T-helper 9 cell (primary cell): ENCODE measurements at places on chromosomes 7 and 10.
A peak's percentile ranks its signal among the peaks of the same experiment; 100 is the strongest.

GRCh38 chr7:76506081-76506440 lies 4.3 kb upstream of the UPK3B start:
- no peak for DNase-seq

DNA sequence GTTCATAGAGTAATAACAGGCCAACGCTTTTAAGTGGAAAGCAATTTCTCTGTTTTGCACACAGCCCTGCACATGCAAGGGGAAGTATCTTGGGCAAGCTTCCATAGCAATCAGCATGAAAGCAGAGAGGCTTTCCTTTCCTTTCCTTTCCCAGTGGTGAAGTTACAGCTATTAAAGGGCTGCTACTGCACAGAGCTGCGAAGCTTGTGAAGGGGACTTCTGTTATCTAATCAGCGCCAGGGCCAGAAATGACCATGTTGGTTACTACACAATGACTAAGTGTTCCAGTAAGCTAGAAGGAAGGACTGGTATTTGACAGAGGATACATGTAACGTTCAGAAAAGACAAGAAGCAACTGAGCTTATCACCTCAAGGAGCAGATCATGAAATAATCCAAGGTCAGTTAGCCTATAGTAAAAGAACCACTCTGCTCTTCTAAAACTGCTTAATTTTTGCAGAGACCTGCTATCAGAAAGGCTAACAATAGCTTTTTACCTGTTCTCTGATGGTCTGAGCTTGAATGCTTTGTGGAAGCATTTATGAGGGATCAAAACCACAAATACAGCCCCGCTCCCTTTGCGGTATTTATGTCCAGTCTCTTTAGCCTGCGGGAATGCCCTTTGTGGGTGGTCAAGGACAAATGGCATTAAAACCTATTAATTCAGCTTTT lies 45.9 kb downstream of the SGMS1 start:
- no peak for DNase-seq

GRCh38 chr7:121744877-121745276 lies 128.1 kb upstream of the PTPRZ1 start:
- no peak for DNase-seq

GRCh38 chr7:37921876-37922275 lies 1.4 kb downstream of the EPDR1 start:
- no peak for DNase-seq

DNA sequence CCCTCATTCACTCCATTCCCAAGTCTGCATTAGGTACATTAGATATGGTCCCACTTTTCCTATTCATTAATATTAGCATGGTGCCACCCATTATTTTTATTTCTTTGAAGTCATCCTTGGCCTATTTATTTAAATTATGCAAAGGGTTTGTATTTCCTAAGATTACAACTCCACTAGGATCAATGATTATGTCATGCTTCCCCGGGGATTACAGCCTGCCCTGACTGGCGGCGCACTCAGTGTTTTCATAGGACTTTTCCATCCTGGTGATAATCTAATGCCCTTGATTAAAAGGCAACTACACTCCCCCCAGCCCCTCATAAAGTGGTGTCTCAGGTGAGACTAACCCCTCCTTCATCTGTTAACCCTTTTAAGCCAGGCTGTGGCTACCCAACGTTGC lies 187.2 kb downstream of the POU6F2 start:
- DNase-seq, result no peak

- DNase-seq, result no peak
Measured at GRCh38 chr7:77433901-77434300, 17.8 kb upstream of the GSAP start.

- no peak for DNase-seq
Measured at GRCh38 chr7:101146-102046, 91.0 kb upstream of the FAM20C start.

DNA sequence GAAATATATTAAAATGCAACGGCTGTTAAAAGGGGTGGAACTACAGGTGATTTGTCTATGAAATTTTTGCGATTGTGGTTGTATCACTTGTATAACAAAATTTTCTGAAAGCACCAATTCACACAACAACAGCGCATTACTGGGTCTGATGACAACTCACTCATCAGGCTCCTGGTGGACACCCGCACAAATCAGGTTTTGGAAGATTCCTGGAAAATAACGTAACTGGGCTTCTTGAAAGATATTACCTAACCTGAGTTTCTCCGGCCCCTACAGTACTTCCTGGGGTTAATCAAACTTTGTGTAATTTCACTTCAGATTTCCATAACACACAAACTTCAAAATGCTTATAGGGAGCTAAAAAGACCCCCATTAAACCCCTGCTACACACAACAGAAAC lies 7.6 kb downstream of the SNX8 start:
- DNase-seq, result no peak

- no peak for DNase-seq
Measured at GRCh38 chr10:96972264-96972663, 140.2 kb downstream of the LCOR start.

- no peak for DNase-seq
Measured at GRCh38 chr10:21764466-21765189, 230.6 kb downstream of the MLLT10 start.

GRCh38 chr10:116926426-116926825 lies 77.1 kb downstream of the ENO4 start:
- DNase-seq, result no peak

GRCh38 chr7:132544025-132544424 lies 32.2 kb downstream of the PLXNA4 start:
- DNase-seq, result no peak

DNA sequence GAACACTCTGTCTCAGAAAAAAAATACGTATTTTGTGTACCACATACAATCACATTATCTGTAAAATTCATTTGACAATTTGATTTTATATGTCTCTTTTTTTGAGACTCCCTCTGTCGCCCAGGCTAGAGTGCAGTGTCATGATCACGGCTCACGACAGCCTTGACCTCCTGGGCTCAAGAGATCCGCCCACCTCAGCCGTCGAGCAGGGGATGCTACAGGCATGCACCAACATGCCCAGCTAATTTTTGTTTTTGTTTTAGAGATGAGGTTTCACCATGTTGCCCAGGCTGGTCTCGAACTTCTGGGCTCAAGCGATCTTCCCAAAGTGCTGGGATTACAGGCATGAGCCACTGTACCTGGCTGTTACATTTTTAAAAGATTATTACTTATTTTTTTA lies 11.6 kb upstream of the BAZ1B start:
- no peak for DNase-seq

GRCh38 chr7:119026391-119026790 lies 801.9 kb downstream of the ANKRD7 start:
- no peak for DNase-seq

DNA sequence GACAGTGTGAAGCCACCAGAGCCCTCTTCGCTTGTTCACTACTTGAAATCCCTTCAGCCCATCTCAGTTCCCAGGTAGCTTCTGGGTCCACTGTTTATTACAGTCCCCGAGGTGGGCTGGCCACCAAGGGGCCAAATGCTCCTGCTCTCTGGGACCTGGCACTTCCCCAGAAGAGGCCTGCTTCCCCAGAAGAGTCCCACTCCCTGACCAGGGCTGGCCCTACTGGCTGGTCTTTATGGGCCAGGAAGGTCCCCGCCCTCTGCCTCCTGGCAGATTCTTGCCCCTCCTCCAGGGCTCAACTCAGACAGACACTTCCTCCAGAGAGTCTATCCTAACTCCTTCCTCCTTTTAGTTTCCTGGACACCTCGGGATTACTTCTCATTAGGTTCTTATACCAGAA lies 70.7 kb upstream of the LRRC18 start:
- DNase-seq, result no peak

DNA sequence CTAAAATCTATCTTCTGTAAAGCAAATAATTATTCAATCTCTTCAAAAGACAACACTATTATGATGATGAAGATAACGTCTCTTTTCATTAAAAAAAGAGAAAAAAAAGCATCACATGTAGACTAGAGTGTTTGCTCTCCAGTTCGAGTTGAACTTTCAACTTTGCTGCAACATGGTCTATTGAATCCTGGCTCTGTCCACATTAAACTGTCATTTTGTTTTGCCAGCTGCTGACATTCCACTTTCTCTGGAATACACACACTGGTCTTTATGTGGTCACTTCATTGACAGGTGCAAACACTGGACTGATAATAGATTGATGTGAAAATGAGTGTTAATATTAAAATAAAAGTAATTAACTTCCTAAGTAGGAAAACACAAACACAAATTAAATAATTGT lies 61.7 kb downstream of the PTF1A start:
- no peak for DNase-seq

- DNase-seq, result no peak
Measured at GRCh38 chr10:113522460-113522859, 30.4 kb upstream of the HABP2 start.

- no peak for DNase-seq
Measured at GRCh38 chr7:12199363-12199762, 11.7 kb upstream of the TMEM106B start.

GRCh38 chr10:33862536-33863105 lies 528.2 kb upstream of the NRP1 start:
- DNase-seq, result no peak

DNA sequence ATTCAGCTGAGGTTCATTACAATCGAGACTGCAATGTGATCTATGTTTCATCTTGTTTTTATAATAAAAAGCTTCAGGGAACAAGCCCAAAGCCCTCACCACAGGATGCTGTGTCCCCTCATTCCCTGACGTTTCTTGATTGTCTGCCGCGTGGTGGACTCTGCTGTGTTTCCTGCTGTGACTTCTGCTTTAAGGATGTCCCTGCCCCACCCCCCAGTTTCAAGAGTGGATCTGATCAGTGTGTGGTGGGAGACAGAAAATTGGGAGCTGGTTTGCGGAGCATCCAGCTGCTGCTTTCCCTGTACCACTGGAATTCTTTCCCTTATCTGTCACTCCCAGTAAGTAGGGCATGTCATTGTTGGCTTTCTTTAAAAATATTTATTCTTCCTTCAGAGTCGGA lies 86.2 kb downstream of the CREM start:
- no peak for DNase-seq

GRCh38 chr7:428927-429827 lies 90.5 kb downstream of the PDGFA start:
- no peak for DNase-seq

GRCh38 chr10:60376221-60377041 lies 13.2 kb downstream of the ANK3 start:
- no peak for DNase-seq

GRCh38 chr10:16001581-16001980 lies 141.3 kb upstream of the MINDY3 start:
- DNase-seq, result no peak

GRCh38 chr10:63976538-63976937 lies 455.3 kb downstream of the REEP3 start:
- DNase-seq, result no peak

DNA sequence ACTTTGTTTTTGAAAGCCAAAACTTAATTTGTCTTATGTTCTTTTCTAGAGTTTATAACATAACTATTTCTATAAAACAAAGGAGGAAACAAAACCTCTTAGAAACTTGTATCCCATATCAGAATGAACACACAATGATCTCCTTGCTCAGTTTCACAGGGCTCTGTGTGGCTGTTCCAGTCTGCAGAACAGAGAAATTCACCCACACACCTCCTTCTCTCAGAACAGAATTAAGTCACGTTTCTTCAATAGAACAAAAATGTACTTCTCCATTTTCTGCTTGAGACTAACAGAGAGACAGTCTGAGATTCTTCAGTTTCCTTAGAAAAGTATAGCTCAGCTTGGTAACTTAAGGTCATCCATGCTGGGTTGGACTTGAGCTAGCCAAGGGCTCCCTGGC lies 15.8 kb upstream of the DOCK1 start:
- DNase-seq, result no peak

DNA sequence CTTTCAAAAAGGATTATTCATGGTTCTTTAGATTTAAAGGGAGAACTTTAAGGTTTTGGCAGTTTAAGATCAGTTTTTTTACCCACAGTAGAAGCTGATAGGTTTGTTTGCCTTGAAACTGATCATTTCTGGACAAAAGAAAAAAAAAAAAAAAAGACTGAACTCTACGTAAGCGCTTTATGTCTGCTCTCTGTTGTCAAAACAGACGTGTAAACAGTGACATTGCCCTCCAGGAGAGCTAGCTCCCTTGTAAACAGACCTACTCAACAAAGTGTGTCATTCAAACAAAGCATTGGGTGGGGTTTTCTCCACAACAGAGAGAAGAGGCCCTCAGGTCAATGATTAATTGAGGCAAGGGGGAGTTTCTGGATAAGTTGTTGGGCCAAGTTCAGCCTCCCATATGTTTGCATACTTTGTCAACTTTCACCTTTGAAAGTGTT lies 568.1 kb upstream of the LRRN3 start:
- DNase-seq, result no peak

DNA sequence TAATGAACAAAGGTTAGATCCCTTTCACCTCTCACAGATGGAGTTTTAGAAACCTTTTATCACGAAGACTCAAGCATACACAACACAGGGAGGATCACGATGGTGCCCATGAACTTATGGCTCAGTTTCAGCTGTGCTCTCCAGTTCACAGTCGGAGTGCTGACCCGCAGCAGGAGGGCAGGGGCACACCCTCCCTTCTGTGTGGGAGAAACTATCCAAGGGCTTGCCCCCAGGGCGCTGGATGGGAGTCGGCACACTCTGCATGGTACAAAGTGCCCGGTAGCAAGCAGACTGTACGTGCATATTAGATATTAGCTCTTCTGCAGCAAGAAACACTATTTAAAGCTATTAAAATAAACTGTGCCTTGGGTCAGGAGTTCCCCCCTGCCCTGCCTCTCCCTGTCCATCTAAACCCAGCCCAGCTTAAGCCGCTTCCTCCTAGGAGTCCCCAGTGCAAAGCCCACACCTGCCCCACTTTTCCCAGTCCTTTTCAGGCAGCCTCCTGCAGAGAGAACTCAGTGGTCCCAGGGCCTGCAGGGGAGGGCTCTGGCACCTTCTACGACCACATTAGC lies 76.5 kb downstream of the CHST15 start:
- DNase-seq, result no peak

GRCh38 chr7:72476608-72477305 lies 64.6 kb upstream of the CALN1 start:
- no peak for DNase-seq

GRCh38 chr10:22610610-22611009 lies 103.8 kb downstream of the PIP4K2A start:
- no peak for DNase-seq

DNA sequence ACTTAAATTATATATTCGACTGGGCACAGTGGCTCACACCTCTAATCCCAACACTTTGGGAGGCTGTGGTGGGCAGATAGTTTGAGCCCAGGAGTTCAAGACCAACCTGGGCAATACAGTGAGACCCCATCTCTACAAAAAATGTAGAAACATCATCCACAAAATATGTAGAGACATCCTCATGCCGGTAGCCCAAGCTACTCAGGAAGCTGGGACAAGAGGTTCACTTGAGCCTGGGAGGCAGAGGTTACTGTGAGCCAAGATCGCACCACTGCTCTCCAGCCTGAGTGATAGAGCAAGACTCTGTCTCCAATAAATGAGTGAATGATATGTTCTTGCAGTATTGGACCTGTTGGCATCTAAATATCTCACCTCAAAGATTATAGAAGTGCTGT lies 22.6 kb upstream of the TNS3 start:
- DNase-seq, result no peak

GRCh38 chr10:102065561-102066398 lies 631 bp downstream of the HPS6 start:
- peak; percentile 10 for DNase-seq
